ENCODE measurements at places on chromosomes 7 and 10.
A peak's percentile ranks its signal among the peaks of the same experiment; 100 is the strongest.

DNA sequence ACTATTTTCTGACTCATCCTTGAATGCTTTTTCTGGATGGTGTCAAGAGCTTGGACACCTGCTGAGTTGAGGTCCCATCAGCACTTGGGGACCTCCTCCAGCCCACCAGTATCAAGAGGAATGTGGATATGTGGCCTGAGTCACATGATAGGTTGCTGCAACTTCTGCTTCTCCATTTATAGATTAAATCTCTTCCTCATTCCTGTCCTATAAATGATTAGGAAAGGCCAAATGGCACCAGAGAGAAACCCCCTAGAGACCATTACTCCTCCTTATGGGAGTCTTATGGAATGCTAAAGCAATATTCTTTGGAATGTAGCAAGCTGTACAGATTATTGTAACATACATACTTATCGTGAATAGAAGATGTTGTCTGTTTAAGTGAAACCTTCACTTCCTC, 85.6 kb downstream of the NEUROD6 start:
- no peak for DNase-seq

- DNase-seq, result no peak
Measured at GRCh38 chr7:136891850-136892249, 23.4 kb downstream of the CHRM2 start.

- peak; percentile 48 for DNase-seq
Measured at GRCh38 chr10:79202188-79203013, 133.6 kb downstream of the ZMIZ1 start.

DNA sequence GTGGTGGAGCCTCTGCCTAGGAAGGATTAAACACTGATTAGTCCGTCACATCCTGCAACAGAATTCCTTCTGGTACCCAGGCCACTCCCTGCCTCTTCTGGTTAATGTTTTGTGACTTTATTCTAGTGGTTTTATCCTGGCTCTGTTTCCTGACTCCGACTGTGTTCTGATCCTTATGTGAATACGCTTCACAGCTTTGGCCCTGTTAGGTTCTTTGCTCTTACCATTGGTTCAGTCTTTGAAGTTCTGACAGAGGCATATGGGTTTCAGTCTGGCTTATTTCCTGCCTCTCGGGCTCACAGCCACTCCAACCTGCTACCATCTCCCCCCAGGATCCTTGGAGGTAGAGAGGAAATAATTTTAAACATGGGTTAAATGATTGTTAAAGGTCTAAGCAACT, 23.2 kb upstream of the FGL2 start:
- DNase-seq, result no peak

- no peak for DNase-seq
Measured at GRCh38 chr7:102077081-102077480, 209.6 kb upstream of the SH2B2 start.

GRCh38 chr7:156105337-156106106, 293.3 kb upstream of the SHH start:
- DNase-seq, result no peak
